ENCODE measurements at places on chromosomes 3 and 15. TPM values are rescaled to one million over a fixed set of nuclear protein-coding genes. Genes with fewer than 3 reads are reported as not detected.

- no peak for DNase-seq
- no peak overlapping the region for H3K4me3 ChIP-seq
- H3K27ac ChIP-seq = no peak overlapping the region
- H3K36me3 ChIP-seq = no peaks in the 10 kb centered on the region
- H3K4me1 ChIP-seq = no peaks in the 10 kb centered on the region
- H3K27me3 ChIP-seq = no peaks in the 10 kb centered on the region
Observed at GRCh38 chr3:80040067-80040466, 272.3 kb upstream of the ROBO1 start.

DNA sequence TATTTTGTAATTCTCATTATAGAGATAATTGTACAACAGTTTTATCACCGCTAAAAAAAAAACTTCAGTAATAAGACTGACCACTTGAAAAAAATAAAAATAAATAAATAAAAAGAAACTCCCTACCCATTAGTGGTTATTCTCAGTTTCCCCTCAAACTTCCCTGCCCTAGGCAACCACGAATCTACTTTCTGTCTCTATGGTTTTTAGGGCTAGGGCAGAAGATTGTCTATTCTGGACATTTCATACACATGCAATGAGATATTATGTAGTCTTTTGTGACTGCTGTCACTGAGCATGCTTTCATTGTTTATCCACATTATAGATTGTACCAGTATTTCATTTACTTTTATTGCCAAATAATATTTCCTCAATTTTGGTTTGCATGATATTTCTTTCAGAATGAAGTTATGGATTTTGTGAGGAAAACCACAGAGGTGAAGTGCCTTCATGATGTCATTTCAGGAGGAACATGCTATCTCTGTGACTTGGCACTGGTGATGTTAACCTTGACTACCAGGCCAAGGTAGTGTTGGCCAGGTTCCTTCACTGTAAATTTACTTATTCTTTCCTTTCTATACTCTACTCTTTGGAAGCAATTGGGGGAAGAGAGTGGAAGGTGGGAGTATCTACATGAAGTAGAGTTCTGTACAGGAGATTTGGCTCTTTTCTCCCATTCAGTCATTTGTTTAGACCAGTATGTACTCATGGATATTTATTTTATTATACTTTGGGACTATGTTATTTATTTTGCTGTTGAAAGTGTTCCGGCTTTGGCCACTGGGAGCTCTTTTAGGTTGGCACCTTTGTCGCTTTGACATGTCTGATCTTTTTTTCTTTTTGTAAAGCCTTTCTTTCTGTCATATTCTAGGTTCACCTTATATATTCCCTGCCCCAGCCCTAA is 86.3 kb downstream of the GMPS start:
- H3K4me3 ChIP-seq = no peak overlapping the region
- H3K4me1 ChIP-seq = no peaks in the 10 kb centered on the region
- H3K36me3 ChIP-seq = no peaks in the 10 kb centered on the region
- DNase-seq = no peak
- no peaks in the 10 kb centered on the region for H3K27me3 ChIP-seq
- H3K27ac ChIP-seq = no peak overlapping the region

CFAP100 gene
- total RNA-seq = not detected

- no peaks in the 10 kb centered on the region for H3K36me3 ChIP-seq
- no peak for DNase-seq
- peaks cover 35% of the 10 kb centered on the region for H3K4me1 ChIP-seq
- H3K27me3 ChIP-seq = no peaks in the 10 kb centered on the region
Observed at GRCh38 chr3:192817053-192817452, 89.7 kb upstream of the FGF12 start.

DNA sequence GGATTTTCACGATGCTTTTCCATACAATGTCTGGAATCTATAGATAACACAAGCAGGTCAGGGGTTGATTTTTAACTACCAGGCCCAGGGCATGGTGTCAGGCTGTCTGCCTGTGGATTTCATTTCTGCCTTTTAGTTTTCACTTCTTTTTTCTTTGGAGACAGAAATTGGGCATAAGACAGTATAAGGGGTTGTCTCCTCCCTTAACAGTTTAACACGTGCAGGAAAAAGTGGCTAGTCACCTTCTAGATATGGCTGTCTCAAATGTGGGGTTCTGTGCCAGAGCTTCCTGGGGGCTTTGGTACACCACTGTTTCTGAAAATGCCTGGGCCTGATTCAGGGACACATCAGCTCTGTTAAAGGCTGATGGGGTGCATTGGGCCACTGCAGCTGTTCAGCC is 7.4 kb upstream of the ZNF589 start:
- H3K27me3 ChIP-seq = no peaks in the 10 kb centered on the region
- no peak overlapping the region for H3K4me3 ChIP-seq
- DNase-seq = no peak
- peaks cover 6% of the 10 kb centered on the region for H3K4me1 ChIP-seq
- H3K36me3 ChIP-seq = no peaks in the 10 kb centered on the region

MESP1 gene
- total RNA-seq = 0.50 TPM

- H3K27ac ChIP-seq = no peak overlapping the region
- no peaks in the 10 kb centered on the region for H3K27me3 ChIP-seq
- H3K36me3 ChIP-seq = no peaks in the 10 kb centered on the region
- DNase-seq = peak; percentile 77
Observed at GRCh38 chr3:29144807-29145206, 136.1 kb upstream of the RBMS3 start.

DNA sequence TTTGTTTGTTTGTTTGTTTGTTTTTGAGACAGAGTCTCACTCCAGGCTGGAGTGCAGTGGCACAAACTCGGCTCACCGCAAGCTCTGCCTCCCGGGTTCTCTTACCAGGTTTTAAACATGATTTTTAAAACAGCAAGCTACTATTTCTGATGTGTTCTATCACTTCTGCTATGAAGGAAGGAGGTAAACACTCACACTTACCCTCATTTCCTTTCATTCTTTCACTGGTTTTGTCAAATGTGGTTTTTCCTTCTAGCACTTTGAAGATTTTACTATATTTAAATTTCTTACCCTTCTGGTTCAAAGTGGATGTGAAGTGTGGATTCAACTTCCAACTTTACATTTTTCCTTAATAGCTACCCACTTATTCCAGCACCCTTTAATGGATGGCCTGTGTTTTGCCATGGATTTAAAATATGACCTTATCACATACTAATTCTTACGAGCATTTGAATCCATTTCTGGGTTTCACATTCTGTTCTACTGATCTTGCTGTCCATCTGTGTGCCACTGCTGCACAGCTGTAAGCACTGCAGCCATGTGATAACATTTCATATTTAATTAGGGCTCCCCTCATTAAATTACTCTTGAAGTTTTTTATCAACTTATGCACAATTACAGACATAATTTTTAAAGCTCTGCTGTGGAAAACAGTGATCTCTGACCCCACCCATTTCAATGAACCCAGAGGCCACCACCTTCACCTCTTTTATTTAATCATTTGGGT is 42.3 kb downstream of the TXNRD3 start:
- H3K27ac ChIP-seq = no peak overlapping the region
- no peaks in the 10 kb centered on the region for H3K4me1 ChIP-seq
- no peak for DNase-seq
- no peaks in the 10 kb centered on the region for H3K27me3 ChIP-seq
- H3K4me3 ChIP-seq = no peak overlapping the region

- DNase-seq = peak; percentile 43
- H3K36me3 ChIP-seq = no peaks in the 10 kb centered on the region
- H3K4me3 ChIP-seq = no peak overlapping the region
- no peak overlapping the region for H3K27ac ChIP-seq
Observed at GRCh38 chr3:153595186-153595815, 433.3 kb downstream of the RAP2B start.

SLITRK3 gene
- total RNA-seq = 3.9 TPM

GRCh38 chr15:39432026-39432425 is 148.9 kb upstream of the THBS1 start:
- H3K27ac ChIP-seq = no peak overlapping the region
- no peak for DNase-seq
- H3K27me3 ChIP-seq = no peaks in the 10 kb centered on the region
- H3K4me1 ChIP-seq = peaks cover 14% of the 10 kb centered on the region

IREB2 gene
- 46.6 TPM for total RNA-seq

GRCh38 chr15:60418096-60418495 is 20.3 kb upstream of the ANXA2 start:
- H3K27me3 ChIP-seq = no peaks in the 10 kb centered on the region
- peaks cover 15% of the 10 kb centered on the region for H3K4me1 ChIP-seq

GRCh38 chr3:82636177-82636576 is 874.7 kb upstream of the GBE1 start:
- H3K4me3 ChIP-seq = no peak overlapping the region
- no peaks in the 10 kb centered on the region for H3K4me1 ChIP-seq
- H3K27ac ChIP-seq = no peak overlapping the region
- H3K27me3 ChIP-seq = no peaks in the 10 kb centered on the region
- H3K36me3 ChIP-seq = no peaks in the 10 kb centered on the region

DNA sequence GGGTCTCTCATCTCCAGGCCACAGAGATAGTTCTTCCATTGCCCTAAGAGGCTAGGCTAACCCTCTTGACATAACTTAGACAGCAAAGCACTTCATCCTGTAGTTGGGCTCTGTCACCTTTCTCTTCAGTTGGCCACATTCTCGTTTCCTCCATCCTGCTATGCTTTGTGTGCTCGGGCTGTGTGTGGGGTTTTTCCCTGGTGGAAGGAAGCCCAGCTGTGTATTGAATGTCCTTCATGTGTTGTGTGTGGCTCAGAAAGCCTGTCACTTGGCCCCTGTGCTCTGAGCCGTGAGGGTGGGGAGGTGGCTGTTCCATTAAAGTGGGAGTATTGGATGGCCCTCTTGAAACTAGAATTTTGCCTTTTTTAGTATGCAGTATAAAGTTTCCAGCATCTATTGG is 8.8 kb upstream of the EXOG start:
- peaks cover 8% of the 10 kb centered on the region for H3K4me1 ChIP-seq
- no peaks in the 10 kb centered on the region for H3K36me3 ChIP-seq
- H3K4me3 ChIP-seq = no peak overlapping the region
- no peaks in the 10 kb centered on the region for H3K27me3 ChIP-seq
- DNase-seq = no peak

DNA sequence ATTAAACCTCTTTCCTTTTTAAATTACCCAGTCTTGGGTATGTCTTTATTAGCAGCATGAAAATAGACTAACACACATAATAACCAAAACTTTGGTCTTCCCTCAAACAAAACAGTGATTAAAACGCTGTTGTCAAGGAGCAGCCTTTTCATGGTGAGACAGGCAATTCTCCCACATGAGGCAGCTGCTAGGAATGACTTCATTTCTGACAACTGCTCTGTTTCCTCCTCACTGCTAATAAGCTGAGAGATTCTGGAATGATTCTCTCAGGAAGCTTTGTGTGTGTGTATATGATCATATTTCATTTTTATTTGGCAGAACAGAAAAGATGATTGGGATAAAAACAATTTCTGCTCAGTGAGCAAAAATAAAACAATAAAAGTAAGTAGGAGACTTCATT is 580.6 kb upstream of the ADAMTS9 start:
- H3K4me3 ChIP-seq = no peak overlapping the region
- H3K4me1 ChIP-seq = no peaks in the 10 kb centered on the region
- H3K27me3 ChIP-seq = no peaks in the 10 kb centered on the region
- H3K36me3 ChIP-seq = no peaks in the 10 kb centered on the region
- no peak for DNase-seq

GRCh38 chr3:120203016-120203415 is 82.0 kb downstream of the GPR156 start:
- no peak overlapping the region for H3K27ac ChIP-seq
- no peaks in the 10 kb centered on the region for H3K36me3 ChIP-seq
- H3K4me3 ChIP-seq = no peak overlapping the region
- peak; percentile 54 for DNase-seq
- H3K27me3 ChIP-seq = no peaks in the 10 kb centered on the region

GNAT1 gene
- total RNA-seq = not detected

SLCO3A1 gene
- 1.5 TPM for total RNA-seq

DNA sequence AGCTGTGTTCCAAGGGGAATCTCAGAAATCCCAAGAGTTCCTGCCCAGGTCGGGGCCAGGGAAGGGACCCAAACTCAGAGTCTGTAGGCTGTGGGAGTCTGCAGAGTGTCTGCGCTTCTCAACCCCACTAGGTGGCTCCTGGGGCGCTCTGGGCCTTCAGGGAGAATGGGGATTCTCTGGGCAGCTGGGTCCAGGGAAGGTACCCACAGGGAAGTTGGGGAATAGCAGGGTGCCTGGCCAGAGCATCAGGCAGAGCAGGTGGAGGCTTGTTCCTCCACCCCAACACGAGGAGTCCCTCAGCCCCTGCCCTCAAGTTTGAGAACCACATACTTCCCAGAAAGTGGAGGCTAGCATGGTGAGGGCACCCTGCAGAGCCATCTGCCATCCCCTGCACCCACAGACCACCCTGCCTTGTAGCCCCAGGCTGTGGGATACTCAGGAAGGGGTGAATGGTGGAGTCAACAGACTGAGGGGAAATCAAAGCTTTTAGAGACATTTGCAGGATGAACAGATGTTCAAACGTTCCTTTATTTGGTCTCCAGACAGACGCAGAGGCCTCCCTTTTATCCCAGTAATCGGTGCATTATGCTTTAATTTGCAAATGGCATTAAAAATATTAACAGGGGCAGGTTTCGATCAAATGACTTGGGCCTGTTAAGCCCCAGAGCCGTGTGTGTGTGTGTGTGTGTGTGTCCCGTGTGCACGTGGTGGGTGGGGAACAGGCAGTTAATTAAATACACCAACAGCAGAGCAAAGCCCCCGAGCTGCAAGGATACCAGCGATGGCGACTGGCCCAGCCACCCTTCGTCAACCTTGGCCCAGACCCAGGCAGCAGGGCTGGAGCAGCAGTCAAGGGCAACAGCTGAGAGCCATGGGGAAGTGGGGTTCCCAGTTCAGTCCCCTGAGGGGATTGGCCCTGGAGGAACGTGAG is 57.7 kb downstream of the DNAJB8 start:
- peaks cover 11% of the 10 kb centered on the region for H3K4me1 ChIP-seq
- H3K27me3 ChIP-seq = no peaks in the 10 kb centered on the region
- H3K27ac ChIP-seq = no peak overlapping the region
- no peaks in the 10 kb centered on the region for H3K36me3 ChIP-seq
- no peak for DNase-seq
- H3K4me3 ChIP-seq = no peak overlapping the region

PCNP gene
- 133 TPM for total RNA-seq

All from hepatocyte (in vitro differentiated cells).